ENCODE measurements at places on chromosomes 12 and 14. TPM values are rescaled to one million over a fixed set of nuclear protein-coding genes. Genes with fewer than 3 reads are reported as not detected.

Gene AQP2
- total RNA-seq, result not detected

Gene MNAT1
- 76.2 TPM for total RNA-seq

Gene CLEC1B
- not detected for total RNA-seq

Gene PFDN5
- 538 TPM for total RNA-seq

Gene CCDC88C
- 22.4 TPM for total RNA-seq

Gene ERG28
- total RNA-seq, result 7.7 TPM

Gene GOLGA3
- total RNA-seq, result 50.5 TPM

Gene CLEC7A
- total RNA-seq, result 2.0 TPM

Gene LRRIQ1
- 6.5 TPM for total RNA-seq

Gene C12orf50
- total RNA-seq, result not detected

Gene KRT3
- total RNA-seq, result not detected

Gene AMDHD1
- total RNA-seq, result 0.82 TPM

Measured in frontal cortex (tissue), 4 donors.